ENCODE measurements at places on chromosomes 3 and 15.

DNA sequence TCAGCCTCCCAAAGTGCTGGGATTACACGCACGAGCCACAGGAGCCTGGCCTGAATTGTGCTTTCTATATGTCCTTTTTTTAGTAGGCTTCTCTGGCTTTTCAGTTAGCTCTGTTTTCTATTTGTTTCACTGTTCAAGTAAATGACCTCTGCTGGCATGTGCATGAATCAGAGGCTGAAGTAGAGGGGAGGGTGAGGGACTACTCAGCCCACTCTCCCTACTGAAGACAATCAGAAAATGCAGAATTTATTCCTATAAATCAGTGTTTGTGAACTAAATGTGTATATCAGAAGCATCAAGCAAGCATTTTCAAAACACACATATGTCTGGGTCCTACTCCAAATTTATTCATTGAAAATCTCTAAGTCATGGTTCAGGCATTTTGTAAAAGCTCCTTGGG, 45.0 kb downstream of the ZMAT3 start:
- no peak for DNase-seq

GRCh38 chr15:58057559-58057958, 8.0 kb downstream of the ALDH1A2 start:
- DNase-seq, result no peak

DNA sequence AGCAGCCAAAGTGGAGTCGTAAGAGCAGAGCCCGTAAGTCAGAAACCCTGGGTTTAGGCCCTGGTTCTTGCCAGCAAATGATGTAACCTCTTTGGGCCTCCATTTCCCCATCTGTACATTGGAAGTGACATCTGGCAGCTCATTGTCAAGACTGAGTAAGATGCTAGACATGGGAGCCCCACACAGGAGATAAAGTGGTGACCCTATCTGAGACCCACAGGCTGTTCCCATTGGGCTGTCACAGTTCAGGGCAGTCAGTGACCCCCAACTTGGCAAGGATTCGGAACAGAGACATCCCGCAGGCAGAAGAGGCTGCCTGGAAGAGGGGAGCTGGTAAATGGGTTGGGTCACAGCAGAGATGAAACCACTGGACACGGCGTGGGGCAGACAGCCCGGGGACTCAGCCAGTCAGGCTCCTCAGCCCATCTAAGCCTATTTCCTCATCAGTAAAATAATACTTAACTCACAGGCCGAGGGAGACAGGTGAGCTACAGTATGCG, 1.8 kb downstream of the CLN6 start:
- no peak for DNase-seq

GRCh38 chr3:117786349-117786748, 1076.8 kb downstream of the TUSC7 start:
- no peak for DNase-seq

DNA sequence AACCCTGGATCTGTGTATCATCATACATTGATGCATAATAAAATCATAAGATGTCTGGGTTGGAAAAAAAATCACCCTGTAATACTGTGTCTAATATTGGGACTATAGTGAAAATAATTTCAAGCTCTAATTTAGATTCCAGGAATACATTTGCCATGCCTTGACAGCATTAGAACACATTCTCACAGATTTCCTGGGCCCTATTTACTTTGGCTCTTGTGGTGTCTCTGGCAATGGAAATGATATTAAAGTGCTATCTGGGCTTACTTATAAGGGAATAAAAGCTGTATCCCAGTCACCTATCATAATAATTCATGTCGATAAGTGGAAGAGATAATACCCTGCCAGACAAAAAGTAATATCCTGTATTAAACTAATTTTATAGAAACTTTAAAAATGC, 472.0 kb downstream of the ZPLD1 start:
- DNase-seq, result no peak

GRCh38 chr3:101377209-101377608, 56.8 kb upstream of the IMPG2 start:
- no peak for DNase-seq

- DNase-seq, result no peak
These were observed 800 bp downstream of the DAG1 start for GRCh38 chr3:49470714-49471420.

GRCh38 chr3:179961703-179962078, 75.0 kb downstream of the PEX5L start:
- no peak for DNase-seq

- no peak for DNase-seq
These were observed 103.0 kb upstream of the DPPA4 start for GRCh38 chr3:109440353-109440752.

GRCh38 chr15:38613085-38613484, 48.5 kb upstream of the RASGRP1 start:
- DNase-seq, result no peak

DNA sequence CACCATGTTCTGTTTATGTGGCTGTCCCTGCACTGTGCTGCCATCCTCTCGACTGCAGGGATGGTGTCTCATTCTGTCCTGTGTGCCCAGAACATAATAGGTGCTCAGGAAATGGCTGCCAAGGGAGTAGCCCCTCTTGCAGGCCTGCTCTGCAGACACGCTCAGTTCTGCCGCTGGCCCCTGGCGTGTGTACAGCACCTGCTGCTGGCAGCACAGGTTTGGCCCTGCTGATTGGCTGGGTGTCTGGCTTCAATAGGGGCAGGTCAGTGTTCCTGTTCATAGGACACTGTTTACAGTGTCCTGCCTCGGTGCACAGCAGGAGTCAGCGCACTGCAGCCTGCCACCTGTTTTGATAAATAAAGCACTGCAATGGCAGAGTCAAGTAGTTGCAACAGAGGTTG, 146.9 kb downstream of the DNAJB8 start:
- DNase-seq, result peak; percentile 60

DNA sequence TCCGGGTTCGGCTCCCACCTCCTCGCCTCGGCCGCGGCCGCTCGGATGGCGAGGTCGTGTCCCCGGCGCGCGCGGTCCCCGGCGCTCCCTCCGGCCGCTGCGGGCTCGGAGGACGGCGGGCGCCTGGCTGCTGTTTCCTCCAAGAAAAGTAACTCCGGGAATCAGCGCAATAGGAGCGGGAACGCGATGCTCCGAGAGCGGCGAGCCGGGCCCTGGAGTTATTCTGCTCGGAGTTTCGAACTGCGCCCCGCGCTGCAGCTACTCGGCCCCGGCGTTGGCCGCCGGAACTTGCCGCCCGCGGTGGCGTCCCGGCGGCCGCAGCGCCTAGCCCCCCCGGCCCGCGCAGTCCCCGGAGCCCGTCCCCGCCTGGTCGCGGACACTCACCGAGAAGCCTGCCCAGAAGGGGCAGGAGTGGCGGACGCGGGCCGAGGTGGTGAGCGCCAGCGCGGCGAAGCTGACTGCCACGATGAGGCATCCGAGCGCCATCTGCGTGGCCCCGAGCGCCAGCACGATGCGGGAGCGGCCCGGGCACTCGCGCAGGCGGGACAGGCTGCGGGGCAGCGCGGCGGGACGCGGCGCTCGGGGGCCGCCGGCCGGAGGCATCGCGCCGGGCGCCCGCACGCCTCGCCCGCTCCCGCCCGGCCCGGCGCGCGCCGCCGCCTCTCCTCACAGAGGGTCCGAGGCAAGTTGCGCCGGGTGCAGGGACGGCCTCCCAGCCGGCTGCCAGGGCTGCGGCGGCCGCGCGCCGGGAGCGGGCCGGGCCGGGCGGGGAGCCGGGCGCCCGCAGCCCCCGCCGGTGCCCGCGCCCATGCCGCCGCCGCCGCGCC, 251.9 kb downstream of the TJP1 start:
- no peak for DNase-seq

DNA sequence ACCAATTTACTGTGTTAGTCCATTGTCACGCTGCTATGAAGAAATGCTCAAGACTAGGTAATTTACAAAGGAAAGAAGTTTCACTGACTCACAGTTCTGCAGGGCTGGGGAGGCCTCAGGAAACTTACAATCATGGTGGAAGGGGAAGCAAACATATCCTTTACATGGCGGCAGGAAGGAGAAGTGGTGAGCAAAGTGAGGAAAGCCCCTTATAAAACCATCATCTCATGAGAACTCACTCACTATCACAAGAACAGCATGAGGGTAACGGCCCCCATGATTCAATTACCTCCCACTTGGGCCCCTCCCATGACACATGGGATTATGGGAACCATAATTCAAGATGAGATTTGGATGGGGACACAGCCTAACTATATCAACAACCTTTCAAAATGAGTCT, 20.2 kb downstream of the USF3 start:
- no peak for DNase-seq

DNA sequence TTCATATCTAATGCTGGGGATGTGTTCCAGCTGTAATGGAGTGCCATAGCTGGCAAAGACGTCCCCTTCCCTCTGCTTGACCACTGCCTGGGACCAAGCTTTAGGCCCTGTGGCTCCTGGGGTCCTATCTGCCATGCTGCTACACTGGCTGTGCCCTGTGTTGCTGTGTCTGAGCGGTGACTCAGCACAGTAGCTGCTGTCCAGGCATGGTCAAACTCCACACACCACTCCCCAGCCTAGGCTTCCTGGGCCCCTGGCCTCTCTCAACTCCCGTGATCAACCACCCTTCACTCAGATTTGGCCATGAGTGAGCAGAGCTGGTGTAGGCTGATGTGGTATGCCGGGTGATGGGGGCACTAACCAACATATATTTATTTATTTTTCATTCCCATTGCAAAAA, 27.0 kb downstream of the EPHB1 start:
- no peak for DNase-seq

DNA sequence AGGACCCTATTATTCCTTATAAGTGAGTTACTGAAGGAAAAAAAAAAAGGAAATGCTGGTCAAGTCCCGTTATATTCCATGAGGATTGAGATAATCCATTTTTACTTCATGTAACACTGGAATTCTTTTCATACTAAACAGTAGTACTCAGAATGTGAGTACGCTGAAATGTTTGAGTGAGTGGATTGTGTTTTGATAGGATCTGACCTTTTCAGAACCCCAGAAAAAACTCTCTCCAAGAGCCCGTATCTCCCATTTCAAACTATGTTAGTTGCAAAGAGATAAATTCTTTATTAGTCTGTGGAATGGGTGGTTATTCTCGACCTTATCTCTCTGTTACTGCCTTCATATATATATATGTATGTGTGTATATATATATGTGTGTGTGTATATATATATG, 2.5 kb upstream of the LPP start:
- no peak for DNase-seq

GRCh38 chr3:182735672-182736071, 57.6 kb upstream of the ATP11B start:
- no peak for DNase-seq

DNA sequence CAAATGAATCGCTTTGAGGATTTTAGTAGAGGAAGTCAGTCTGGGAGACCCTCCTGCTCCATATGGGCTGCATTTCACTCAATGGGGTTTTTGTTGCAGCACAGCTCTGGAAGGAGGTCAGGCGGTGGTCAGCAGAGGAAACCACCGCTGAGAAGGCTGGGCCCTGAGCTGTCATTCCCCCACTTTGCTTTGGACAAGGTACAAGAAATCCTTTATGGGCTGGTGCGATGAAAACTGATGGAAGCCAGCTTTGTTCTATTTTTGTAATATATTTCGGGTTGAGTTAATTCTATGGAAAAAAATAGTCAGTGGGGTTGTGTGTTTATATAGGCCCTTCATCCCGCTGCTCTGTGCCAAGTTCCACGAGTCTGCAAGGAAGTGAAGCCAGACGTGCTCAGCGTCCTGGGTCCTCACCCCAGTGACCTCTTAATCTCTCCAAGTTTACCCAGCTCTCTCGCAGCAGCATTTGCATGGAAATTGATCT, 157.1 kb upstream of the TMC3 start:
- DNase-seq, result no peak

DNA sequence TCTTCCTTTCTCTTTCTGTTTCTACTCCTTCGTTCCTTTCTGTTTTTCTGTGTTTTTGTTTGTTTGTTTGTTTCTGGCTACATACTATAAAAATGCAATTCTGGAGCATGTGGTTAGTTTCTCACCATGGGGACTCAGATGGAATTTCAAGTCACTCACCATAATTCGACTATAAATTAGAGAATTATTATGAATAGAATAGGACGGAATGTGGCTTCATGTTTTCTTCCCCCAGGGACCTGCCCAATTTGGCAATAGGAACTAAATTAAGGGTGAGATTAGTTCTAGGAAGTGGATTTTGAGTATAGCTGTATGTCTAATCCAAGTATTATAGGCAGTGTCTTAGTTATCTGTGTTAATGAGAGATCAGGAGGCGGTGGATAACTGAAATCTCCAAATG, 96.9 kb downstream of the THSD4 start:
- no peak for DNase-seq

DNA sequence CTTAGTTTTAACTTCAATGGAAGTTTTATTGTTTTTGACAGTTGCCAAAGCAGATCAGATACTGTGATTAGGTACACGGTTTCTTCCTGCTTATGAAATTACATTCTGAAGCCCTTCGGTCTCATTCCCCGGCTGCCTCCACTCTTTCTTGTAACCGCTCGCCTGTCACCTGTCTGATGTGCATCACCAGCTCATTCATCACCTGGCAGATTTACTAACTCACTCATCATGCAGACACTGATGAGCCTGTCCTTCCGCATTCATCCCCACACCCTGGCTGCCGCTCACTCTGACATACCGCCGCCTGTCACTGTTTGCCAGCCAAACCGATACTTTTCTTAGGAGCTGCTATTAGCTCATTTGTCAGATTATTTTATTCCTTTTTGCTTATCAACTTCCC, 82.8 kb upstream of the NSMCE3 start:
- DNase-seq, result no peak

DNA sequence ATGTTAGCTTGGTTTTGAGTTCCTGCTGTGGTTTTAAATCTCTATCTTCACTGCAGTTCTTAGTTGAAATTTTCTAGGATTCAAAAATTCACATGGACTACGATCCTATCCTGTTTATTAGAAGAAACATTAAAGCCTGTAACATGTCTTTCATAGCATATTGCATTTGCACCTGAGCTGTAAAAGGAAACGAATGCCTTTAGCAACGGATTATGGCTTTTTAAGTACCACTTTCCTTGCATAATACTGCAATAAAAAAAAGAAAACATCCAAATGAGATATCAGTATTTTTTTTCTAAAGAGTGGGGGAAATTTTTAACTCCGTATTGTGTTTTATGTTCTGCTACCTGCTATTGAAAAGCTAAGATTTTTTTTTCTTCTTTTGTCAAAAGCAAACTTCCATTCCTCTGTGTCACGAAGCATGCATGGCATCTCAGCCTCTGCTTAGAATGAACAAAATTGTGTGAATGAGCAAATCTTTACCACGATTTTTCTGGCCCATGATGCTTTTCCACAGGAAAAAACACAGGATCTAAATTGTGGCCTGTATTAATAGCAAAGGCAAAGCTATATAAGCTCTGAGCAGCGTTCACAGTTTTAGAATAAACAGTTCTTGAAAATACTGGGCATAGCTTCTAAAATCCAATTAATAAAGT, 110.0 kb upstream of the CDIN1 start:
- no peak for DNase-seq

DNA sequence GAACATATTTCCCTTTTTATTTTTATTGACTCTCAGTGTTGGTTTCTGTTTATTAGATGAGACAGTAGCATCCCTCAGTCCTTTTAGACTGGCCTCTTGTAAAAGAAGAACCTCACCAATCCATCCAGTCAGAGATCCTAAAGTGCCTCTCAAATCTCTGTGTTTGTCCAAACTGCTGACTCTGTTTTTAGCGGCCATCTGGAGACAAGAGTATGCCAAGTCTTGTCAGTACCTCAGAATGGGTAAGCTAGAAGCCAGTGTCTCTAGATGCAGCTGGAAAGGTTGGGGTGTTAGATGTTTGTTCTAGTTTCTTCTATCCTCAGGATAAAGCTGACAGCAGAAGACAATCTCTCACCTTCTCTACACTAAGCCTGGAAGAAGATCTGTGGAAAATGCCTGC, 537.7 kb upstream of the ZNF385D start:
- no peak for DNase-seq

All from lower leg skin (tissue), 4 donors.